ENCODE measurements at places on chromosomes 12 and 14.
A peak's percentile ranks its signal among the peaks of the same experiment; 100 is the strongest.

DNA sequence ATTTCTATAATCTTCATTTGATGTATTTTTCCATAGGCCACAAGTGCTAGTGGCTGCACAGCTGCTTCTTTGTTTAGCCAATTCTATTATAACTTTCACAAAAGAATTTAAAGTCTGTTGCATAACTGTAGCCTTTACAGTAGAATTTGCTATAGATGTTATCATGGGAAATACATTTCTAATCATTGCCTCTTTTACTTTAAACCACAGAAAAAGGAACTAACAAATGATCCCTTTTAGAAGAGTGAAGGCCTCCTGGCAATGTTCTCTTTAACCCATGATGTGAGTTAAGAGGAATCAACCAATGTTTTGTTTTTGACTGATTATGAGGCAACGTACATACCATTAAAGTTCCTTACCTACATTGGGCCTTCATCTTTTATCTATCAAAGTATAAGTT is 68.8 kb downstream of the RPL10L start:
- no peak for DNase-seq

- no peak for DNase-seq
Observed at GRCh38 chr14:27243365-27243764, 645.5 kb upstream of the NOVA1 start.

- DNase-seq = no peak
Observed at GRCh38 chr12:68631227-68631626, 20.5 kb downstream of the RAP1B start.

DNA sequence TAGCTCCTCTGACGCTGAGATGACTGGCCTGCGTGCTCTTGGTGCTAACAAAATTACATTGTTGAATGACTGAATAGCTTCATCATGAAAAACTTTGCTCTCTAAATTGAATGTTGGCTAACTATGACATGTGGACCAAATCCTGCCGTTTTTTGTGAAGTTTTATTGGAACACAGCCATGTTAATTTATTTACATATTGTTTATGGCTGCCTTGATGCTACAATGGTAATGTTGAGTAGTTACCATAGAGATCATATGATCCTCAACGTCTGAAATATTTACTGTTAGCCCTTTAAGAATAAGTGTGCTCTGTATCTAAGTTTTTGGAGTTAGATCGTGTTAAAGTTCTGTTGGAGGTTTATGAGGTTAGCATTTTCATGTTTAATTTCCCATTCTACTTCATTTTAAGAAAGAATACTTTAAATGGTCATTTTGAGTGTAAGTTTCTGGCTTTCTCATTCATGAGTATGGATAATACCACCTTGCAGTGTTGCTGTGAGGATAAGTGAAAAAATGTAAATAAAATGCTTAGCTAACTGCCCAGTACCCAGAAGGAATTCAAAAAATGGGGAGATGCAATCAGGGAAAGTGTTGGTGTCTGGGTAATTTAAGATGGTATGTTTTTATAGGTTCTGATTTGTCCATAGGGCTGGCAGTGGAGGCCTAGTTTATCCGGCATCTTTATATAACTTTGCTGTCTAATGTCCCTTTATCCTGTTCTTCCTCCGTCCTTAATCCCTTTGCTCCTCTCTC is 35.3 kb downstream of the NUBPL start:
- no peak for DNase-seq

DNA sequence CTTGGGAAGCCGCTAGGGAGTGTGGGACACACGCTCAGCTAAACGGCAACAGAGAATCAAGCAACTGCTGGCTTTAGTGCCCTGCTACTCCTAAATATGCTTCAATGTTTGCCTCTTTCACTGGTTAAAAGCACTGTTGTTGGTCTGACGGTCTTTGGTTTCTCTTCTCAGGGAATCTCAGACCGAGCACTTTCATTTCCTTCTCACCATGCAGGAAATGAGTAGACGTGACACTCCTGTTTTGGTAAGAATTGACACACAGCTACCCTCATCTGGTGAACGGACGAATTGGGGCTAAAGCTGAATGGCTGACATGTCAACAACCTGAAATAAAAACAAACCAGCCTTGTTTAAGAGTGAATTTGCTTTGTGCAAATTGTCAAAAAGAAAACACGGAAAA is 57.5 kb upstream of the PIWIL1 start:
- no peak for DNase-seq

DNA sequence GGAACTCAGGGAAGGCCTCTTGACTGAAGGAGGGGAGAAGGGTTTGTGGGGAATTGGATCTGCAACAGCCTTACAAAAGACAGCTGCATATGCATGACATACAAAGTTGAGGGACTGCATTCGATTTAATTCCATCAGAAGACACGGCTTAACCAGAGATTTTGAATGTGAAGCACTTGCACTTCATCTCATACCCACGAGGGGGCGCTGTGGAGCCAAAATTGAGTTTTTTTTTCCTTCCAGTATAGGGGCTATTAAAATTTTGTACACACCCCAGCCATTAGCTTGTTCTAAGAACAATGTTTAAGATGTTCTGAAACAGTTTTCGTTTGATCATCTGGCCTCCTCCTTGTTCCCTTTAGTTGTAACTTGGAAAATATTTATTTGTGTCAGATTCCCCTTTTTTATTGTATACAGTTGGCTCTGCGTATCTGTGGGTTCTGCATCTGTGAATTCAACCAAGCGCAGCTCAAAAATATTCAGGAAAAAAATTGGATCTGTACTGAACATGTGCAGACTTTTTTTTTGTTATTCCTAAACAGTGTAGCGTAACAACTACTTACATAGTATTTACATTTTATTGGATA is 1.6 kb downstream of the SUDS3 start:
- peak; percentile 63 for DNase-seq

DNA sequence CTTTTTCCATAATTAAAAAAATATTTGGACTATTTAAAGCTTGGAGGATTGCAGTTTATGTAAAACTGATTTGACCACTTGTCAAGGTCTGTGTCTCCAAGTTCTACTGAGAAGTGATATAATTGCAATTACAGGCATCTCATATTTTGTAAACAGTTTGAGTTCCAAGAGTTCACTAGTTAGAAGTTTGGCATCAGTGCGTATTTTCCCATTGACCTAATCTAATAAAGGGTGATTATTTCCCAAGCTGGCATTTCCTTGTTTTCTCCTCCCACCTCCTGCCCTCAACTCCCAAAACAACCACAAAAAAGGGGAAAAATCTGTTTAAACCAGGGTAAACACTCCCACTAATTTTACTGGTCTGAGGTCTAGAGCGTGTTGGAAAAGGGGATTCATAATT is 3.0 kb upstream of the MYF6 start:
- DNase-seq = no peak

GRCh38 chr12:54949073-54949711 is 35.4 kb downstream of the TESPA1 start:
- no peak for DNase-seq

GRCh38 chr14:104284107-104284592 is 145.8 kb downstream of the KIF26A start:
- no peak for DNase-seq

GRCh38 chr12:43180242-43180641 is 371.8 kb downstream of the ADAMTS20 start:
- no peak for DNase-seq

- DNase-seq = no peak
Observed at GRCh38 chr12:48197549-48197970, 5.5 kb downstream of the OR10AD1 start.

DNA sequence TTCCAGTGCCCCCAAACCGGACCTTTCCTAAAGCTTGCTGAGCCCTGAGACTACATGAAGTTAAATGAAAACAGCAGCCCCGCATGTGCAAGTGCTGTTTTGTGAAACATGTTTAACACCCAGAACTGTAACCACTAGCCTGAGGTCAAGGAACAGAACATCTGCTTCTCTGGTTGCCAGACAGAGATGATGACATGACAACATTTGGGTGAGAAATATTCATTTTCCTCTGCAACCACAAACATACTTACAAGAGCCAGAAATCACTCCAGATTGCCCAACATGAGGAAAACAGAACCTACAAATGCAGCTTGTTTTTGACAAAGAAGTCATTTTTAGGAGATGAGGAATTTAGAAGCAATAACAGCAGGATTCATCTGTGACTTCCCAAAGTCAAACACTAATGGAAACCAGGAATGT is 110.4 kb downstream of the BCAT1 start:
- no peak for DNase-seq

- no peak for DNase-seq
Observed at GRCh38 chr14:69093631-69094421, 59.1 kb downstream of the DCAF5 start.

- DNase-seq = no peak
Observed at GRCh38 chr12:118337194-118337838, 35.4 kb downstream of the TAOK3 start.

- no peak for DNase-seq
Observed at GRCh38 chr14:97851428-97851995, 1054.3 kb downstream of the VRK1 start.

DNA sequence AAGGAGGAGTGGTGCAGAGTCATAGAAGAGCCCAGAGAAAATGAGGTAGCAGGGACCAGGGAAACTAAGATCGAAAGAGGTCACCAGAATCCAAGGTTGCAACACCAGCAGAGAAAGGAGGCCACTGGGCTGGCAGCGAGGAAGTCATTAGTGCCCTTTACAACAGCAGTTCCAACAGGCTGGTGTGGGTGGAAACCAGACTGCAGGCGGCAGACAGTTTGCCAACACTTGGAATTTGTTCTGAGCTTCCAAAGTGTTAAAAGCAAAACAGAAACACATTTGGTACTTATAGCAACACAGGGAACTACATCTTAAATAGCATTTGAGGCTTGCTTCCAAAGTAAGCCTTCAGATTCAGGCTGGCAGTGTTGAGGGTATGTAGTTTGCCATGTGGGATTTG is 95.2 kb upstream of the PWP1 start:
- DNase-seq = no peak

- DNase-seq = no peak
Observed at GRCh38 chr12:55658635-55659391, 22.1 kb downstream of the OR10P1 start.

DNA sequence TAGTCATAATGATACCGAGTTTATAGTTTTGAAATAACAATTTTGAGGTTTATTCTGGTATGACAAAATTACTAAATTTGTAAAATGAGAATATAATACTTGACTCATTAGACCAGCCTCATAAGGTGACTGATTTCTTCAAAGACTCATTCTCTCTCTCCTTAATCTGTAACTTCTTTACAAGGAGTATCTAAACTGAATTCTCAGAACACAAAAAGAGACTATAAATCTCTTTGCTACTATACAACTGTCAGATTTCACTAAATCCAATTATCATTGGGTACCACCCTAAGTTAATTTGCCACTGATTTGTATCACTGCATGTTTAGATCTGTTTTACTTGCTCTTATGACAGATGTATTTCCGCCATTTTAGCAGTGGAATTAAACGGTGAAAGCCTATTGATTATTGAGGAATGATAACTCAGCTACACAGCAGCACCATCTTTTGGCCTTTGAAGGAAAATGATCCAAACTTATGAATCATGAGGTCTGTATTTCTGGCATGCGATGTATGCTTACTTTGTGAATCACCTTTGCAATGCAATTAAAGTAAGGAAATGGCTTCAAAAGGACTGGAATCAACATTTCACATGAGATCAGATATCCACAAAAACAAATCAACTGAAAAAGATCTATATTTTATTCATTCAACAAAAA is 161.2 kb downstream of the RERGL start:
- no peak for DNase-seq
